Putamen (tissue), 1 donor: ENCODE measurements at places on chromosomes 2 and 18.

DNA sequence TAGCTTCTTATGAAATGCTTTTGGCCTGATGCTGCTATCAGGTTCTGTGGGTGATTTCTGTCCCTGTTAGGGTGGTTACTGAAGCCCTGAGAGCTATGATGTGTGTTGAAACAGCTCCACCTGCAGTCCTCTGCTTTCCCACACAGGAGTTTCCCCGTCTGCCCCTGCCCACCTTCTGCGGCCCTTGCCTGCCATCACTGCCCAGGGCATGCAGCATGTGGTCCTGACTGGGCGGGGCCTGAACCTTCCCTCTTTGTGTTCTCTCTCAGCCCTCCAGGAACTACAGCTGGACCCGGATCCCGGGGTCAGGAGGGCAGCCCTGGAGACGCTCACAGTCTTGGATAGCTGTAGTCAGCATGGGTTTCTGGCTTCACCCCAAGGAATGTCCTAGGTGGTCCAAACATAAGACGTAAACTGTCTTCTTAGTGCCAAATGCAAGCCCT, 21.4 kb downstream of the HJURP start:
- DNase-seq = no peak

- no peak for DNase-seq
Measured at GRCh38 chr2:168006498-168006897, 240.9 kb downstream of the STK39 start.

DNA sequence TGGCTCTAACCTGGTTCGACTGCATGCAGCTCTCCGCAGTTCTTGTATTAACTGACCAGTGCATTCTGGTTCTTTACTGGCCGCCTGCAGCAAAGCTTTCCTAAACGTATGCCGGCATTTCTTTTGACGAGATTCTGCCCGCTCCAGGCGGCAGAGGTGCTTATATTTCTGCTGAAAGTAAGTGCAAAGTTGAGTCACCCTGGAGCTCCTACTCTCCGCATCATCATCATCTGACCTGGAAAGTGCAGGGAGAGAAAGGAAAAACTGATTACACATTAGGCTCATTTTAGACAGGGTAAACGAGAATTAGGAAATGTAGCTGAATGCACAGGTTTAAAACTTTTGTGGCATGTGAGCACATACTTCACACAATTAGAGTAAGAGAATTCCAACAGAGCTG, 57.9 kb downstream of the INO80D start:
- peak; percentile 10 for DNase-seq

DNA sequence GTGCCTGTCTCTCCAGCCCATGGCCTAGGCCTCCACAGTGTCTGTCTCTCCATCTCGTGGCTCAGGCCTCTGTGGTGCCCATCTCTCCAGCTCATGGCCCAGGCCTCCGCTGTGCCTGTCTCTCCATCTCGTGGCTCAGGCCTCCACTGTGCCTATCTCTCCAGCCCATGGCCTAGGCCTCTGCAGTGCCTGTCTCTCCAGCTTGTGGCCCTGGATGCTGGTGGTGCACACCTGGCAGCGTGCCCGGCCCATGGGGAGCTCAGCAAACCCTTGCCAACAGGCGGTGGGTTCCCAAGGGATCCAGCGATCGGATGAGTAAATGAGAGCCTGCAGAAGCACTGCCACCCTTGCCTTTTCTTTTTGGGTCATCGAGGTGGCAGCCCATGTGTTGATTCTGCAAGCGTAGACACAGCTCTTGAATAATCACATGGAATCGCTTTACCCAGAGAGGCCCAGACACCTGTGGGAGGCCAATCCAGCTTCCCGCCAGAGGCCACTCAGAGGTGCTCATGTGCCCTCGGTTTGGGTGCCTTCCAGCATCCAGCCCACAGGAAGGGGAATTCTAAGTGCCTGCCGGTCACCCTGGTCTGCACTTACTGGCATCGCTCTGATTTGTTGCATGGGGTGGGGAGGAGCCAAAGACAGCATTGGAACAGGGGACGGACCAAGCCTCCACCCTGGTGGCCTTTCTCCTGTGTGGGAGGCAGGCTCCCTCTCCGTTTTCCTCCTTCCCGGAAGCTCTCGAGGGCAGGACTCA, 101.8 kb upstream of the HDAC4 start:
- DNase-seq = no peak

- no peak for DNase-seq
Measured at GRCh38 chr2:28400921-28401320, 8.3 kb downstream of the FOSL2 start.

- DNase-seq = no peak
Measured at GRCh38 chr2:206160125-206160806, 571 bp downstream of the EEF1B2 start.

DNA sequence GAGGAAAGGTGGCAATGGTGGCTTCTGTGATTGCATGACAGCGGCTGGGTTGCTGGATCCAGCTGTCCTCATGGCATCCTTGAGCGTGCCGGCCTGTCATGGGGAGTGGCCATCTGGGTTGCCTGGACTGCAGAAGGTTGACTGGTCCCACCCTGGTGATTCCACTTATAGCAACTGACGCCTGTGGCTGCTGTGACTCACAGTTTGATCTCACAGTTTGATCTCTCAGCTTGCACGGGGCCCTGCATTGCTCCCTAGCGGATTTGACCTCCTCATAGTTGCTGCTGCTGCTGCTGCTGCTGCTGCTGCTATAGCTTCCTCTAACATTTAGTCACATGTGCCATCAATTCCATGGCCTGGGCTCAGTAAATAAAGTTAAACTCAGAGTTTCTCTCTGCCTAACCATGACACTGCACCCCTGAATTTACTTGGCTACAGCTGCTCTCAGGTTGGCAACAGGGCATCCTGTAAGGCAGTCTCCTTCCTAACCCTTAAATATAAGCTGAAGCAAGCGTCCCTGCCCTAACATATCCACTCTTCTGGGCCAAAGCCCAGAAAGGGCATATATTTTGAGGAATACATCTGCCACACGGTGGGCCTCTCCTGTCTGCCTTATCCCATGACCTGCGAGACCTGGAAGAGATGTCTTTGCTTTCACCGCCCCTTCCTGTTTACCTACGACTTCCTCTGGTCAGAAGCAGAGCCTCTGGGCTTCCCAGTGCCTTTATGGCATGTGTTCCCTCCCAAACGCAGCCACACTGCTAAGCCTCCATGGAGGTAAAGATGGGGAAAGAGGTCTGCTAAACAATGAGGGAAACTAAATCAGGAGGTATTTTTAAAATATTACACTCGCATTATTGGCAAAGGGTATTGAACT, 37.8 kb upstream of the CCDC150 start:
- no peak for DNase-seq

GRCh38 chr2:29241955-29242565, 126.8 kb downstream of the CLIP4 start:
- DNase-seq = no peak

DNA sequence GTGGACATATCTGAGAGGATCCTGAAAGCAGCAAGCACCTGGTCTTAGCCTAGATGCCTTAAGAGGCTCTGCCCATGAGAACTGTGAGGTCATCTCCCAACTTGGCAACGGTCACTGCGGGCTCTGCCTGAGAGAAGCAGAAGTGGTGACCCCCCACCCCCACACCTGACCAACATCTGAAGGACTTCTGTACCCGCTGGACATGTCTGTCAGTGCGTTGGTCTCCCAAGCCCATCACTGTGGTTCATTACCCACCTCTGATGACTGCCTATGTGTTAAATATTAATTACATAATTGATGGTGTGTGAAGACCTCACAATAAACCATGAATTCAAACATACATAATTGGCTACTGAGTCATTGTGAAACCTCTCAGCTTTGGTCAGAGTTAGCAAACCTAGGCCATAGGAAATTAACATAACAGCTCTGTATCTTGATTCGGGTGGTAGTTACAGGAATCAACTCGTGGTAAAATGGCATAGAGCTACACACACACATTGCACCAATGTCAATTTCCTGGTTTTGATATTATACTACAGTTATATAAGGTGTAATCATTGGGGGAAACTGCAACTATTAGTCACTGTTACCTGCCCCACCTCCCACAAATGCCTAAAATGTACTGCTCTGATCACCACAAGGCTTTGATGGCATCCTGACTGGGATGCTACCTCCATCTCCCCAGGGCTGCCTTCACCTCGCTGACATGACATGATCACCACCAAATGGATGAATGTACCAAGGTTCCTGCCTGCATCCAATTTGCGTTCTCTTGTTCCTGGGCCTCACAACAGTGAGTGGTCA, 4.3 kb upstream of the GALNT1 start:
- no peak for DNase-seq

GRCh38 chr2:189300916-189301315, 121.4 kb upstream of the COL5A2 start:
- DNase-seq = no peak
